Hypothalamus (tissue), 51 donors: ENCODE measurements at places on chromosomes 2 and 18.

DNA sequence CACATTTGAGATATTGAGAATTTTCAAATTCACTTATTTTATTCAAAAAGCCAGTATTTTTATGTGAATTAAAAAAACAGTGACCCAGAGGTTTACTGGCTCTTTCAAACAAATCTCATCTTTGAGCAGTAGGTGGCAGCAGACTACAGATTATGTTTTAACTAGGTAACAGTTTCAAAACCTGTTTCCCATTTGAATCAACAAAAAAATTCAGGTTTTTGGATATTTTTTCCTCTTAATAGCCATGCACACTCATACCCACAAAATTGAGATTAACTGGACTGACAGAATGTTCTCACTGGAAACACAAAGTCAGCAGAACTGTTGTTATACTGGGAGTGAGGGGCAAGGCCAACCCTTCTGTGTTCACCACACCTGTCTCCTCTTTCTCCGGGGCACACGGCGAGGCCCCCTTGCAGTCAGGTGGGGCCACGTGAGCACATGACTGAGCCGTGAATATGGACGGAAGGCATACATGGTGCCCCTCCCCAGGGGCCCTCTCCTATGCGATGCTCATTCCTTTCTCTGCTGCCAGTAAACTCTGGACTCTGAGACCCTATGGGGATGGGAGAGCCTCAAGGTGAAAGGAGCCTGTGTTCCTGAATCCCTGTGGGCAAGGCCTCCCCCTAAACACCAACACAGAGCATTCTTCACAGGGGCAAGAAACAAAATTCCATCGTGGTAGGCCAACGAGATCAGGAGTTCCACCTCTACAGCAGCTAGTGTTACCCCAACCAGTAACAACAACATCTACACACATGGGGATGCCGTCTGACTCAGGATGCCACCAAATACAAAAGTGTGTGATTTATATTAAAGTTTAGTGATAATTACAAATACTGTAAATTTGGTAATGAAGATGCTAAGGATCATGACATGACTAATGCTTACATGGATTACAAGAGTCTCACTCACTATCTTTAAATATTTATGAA, 80.4 kb downstream of the LPIN2 start:
- no peak for DNase-seq

DNA sequence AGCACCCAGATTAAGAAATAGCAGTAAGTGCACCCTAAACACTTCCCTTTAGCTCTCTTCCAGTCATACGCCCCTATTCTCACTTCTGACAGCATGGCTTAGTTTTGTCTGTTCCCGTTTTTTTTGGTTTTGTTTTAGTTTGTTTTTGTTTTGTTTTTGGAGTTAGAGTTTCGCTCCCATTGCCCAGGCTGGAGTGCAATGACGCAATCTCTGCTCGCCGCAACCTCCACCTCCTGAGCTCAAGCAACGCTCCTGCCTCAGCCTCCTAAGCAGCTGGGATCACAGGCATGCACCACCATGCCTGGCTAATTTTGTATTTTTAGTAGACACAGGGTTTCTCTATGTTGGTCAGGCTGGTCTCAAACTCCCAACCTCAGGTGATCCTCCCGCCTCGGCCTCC, 2067.7 kb downstream of the SUCLG1 start:
- no peak for DNase-seq

- no peak for DNase-seq
Measured at GRCh38 chr2:123532126-123532525, 493.0 kb upstream of the CNTNAP5 start.

DNA sequence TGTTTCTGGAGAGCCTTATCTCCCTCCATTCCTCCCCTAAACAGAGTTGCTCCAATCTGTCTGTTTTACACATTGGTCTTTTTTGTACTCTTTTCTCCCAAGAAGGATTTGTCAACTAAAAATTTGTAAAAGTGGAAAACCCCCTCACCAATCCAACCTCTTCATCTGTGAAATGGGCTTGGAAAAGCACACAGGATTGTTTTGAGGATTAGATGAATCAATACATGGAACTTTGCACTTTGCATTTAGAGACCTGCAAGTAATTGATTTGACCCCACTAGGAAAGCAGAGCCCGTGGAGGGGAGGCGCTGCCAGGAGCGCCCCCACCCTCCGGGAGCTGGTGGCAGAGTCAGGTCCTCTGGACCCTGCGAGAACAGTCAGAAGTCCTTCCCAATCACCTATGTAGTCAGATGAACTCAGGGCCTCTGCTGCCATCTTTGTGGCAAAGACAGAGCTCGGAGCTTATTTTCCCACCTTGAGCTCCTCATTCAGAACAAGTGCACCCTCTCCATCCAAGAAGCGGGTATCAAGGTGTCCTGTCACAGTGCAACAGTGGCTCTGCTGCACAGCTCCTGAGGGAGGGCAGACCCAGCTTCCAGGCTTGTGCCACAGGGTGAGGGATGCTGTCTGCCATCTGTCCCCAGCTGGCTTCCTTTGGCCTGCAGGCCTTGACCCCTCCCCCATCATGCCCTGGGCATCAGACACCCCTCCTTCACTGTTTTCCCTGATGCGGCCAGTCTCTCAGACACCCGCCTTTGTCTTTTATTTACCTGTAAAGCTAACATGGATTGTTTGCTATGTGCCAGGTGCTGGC, 1.7 kb upstream of the TMEM185B start:
- no peak for DNase-seq

DNA sequence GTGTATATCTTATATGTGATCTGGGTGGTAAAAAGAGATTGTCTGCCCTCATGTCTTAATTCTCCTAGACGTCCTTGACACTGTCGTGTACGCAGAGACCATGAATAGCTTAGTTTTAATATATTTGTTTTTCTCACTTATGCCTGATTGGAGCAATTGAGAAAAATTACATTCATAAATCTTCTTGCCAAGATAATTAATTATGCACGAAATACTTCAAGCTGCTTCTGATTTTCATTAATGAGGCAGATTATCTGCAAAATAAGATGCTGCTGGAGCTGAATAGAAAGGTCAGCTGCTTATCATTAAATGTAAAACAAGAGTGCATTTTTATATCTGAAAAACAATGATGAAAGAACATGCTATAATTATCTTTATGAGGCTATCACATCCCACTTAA, 95.9 kb downstream of the CCDC141 start:
- DNase-seq: no peak
